ENCODE measurements at places on chromosomes 16 and 17. TPM values are rescaled to one million over a fixed set of nuclear protein-coding genes. Genes with fewer than 3 reads are reported as not detected.

The KCNJ18 gene
- not detected for total RNA-seq

The TMEM100 gene
- total RNA-seq = 2.7 TPM

The TEX19 gene
- total RNA-seq = not detected

The CXCL16 gene
- total RNA-seq = 0.58 TPM

The OR1E2 gene
- not detected for total RNA-seq

The ADGRG1 gene
- 4.5 TPM for total RNA-seq

The NTN1 gene
- total RNA-seq = 0.28 TPM

The COX4I1 gene
- 464 TPM for total RNA-seq

The CLDN9 gene
- total RNA-seq = not detected

The ADAP2 gene
- 7.9 TPM for total RNA-seq

The CA7 gene
- total RNA-seq = not detected

The ALDH3A1 gene
- total RNA-seq = under 0.01 TPM

The TAC4 gene
- not detected for total RNA-seq

The RGS9 gene
- total RNA-seq = 0.56 TPM

The SHISA9 gene
- total RNA-seq = under 0.01 TPM

The TBC1D16 gene
- 20.0 TPM for total RNA-seq

The CA10 gene
- not detected for total RNA-seq

The SPECC1 gene
- total RNA-seq = 26.5 TPM

The CCL23 gene
- not detected for total RNA-seq

The NSMCE1 gene
- 122 TPM for total RNA-seq

The TEX14 gene
- under 0.01 TPM for total RNA-seq

The FBXO39 gene
- 0.56 TPM for total RNA-seq

The CACNG1 gene
- not detected for total RNA-seq

The BCL6B gene
- 0.56 TPM for total RNA-seq

The KRTAP2-1 gene
- total RNA-seq = not detected

The TMEM88 gene
- total RNA-seq = 0.58 TPM

The NPIPA2 gene
- total RNA-seq = not detected

The EIF4A3 gene
- total RNA-seq = 141 TPM

The MARCHF10 gene
- total RNA-seq = under 0.01 TPM

The C16orf89 gene
- total RNA-seq = 1.1 TPM

The FLCN gene
- total RNA-seq = 62.3 TPM

The NATD1 gene
- 1.7 TPM for total RNA-seq

The TVP23A gene
- total RNA-seq = not detected

The OR2C1 gene
- under 0.01 TPM for total RNA-seq

The SLC16A6 gene
- total RNA-seq = 3.1 TPM

The HOXB7 gene
- total RNA-seq = 0.38 TPM

The KCNG4 gene
- not detected for total RNA-seq

The KRT16 gene
- total RNA-seq = under 0.01 TPM

The MT1M gene
- 2.5 TPM for total RNA-seq

The PRSS22 gene
- under 0.01 TPM for total RNA-seq
